ENCODE measurements at places on chromosomes 16 and 17.
A peak's percentile ranks its signal among the peaks of the same experiment; 100 is the strongest.

DNA sequence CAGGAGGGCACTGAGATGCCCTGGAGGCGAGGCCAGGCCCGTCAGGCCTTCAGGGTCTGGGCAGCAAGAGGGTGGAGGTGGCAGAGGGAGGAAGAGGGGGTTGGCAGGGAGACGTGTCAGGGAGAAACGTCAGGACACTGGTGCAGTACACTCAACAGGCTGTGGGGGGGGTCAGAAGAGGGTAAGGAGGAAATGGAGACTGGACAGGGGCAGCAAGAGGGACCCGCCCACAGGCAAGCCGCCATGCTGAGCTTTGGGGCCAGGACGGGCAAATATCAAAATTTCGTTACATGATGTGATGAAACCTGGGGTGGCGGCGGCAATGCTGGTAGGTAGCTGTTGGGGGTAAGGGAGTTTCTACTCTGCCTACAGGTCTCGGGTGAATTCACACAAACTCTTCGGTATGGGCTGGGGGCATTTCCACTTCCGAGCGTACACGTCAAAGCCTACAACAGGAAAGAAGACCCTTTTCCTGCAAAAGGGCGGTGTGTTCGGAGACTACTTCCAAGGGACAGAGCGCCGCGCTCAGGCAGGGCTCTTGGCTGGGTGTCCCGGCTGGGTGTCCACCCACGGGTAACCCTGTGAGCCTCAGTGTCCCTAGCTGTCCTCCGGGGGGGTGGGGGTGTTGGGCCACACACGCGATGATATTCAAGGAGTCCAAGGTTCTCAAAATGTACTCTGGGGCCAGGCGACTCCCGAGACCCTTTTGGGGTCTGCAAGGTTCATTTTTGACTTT lies 43.3 kb upstream of the ATP2A3 start:
- DNase-seq, result no peak

GRCh38 chr17:56136301-56136700 lies 17.0 kb upstream of the ANKFN1 start:
- DNase-seq, result no peak

GRCh38 chr16:52078716-52079655 lies 468.0 kb downstream of the TOX3 start:
- no peak for DNase-seq

- no peak for DNase-seq
Measured at GRCh38 chr17:13350466-13350865, 251.3 kb downstream of the HS3ST3A1 start.

DNA sequence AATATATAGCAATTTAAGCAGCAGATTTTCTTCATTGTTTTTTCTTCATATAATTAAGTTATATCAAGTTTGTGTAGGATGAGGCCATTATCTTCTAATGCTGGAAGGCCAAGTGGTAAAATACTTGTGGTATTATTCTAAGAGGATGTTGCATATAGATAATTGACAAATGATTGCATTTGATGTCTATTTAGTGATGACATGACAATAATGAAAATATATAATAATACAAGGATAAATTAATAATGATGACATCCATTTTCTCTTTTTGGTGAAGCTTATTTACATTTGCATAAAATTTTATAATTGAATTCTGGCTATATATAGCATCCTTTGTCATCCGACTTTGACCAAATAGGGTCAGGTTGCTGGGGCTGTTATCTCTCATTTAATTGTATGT lies 195.4 kb upstream of the KCNJ16 start:
- DNase-seq, result no peak

- no peak for DNase-seq
Measured at GRCh38 chr17:50735287-50735686, 15.9 kb downstream of the LUC7L3 start.

GRCh38 chr16:50263940-50264929 lies 2.1 kb upstream of the ADCY7 start:
- no peak for DNase-seq

GRCh38 chr17:81329927-81330883 lies 35.1 kb upstream of the SLC38A10 start:
- DNase-seq, result no peak

- no peak for DNase-seq
Measured at GRCh38 chr16:9258423-9259051, 167.1 kb downstream of the HAPSTR1 start.

DNA sequence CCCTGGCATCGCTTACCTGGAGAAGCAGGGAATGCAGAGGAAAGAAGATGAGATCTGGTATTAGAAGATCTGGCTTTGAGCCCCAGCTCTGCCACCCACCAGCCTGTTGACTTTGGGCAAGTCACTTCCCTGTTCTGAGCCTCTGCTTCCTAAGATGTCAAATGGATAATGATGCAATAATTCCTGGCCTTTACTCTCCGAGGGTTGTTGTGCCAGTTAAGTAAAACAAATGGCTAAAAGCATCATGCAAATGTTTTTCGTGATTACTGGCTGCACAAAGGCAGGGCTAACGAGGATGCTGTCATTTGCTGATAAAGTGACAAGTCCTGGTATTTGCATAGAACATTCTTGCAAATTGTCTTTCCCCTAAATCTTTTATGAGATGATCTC lies 1.3 kb upstream of the ZNF821 start:
- no peak for DNase-seq

- DNase-seq, result no peak
Measured at GRCh38 chr16:24652803-24653202, 76.6 kb upstream of the TNRC6A start.

DNA sequence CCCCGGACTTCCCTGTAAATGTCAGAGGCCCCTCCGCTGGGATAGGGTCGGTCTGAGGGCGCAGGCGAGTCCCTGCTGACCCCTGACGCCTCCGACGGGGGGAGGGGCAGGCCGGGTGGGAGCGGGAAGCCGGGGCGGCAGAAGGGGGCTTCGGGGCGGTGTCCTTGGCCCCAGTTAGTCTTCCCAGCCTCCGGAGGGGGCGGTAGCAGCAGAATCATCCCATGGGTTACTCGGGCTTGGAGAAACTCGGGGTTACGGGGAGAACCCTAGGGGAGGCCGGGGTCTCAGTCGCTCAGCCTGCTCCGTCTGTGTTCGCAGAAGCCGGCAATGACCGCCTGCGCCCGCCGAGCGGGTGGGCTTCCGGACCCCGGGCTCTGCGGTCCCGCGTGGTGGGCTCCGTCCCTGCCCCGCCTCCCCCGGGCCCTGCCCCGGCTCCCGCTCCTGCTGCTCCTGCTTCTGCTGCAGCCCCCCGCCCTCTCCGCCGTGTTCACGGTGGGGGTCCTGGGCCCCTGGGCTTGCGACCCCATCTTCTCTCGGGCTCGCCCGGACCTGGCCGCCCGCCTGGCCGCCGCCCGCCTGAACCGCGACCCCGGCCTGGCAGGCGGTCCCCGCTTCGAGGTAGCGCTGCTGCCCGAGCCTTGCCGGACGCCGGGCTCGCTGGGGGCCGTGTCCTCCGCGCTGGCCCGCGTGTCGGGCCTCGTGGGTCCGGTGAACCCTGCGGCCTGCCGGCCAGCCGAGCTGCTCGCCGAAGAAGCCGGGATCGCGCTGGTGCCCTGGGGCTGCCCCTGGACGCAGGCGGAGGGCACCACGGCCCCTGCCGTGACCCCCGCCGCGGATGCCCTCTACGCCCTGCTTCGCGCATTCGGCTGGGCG lies 542 bp downstream of the GUCY2D start:
- DNase-seq, result no peak

- DNase-seq, result peak; percentile 85
Measured at GRCh38 chr16:2682209-2683021, at the start of gene KCTD5. TSS of gene KCTD5 (plus strand) at chr16:2682523. CDS start at chr16:2682549, 26 bp downstream.

DNA sequence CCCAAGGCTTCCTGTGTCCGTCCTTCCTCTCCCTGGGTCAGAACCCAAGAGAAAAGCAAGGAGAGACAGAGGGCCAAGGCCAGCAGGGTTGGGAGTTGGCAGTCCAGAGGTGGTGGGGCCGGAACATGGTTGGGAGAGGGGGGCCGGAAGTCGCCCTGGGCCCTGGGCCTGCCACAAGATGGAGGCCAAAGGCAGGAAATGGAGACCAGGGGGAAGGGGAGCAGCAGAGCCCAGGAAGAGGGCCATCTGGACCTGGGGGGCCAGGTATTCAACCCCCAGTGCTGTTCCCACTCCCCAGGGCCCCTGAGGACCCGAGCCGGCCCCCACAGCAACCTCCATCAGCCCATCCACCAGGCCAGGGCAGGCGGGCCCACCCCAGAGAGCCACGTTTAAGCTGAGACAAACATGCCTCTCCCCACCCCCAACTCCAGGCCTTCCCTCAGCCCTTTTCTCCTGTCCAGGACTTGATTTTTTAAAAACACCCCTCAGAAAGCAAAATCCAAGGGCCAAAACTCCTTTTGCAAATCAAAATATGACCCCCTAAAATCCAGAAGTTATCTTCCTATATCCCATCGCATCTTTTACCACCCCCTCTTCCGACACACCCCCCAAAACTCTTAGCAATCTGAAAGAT lies 4.4 kb upstream of the BCL6B start:
- DNase-seq, result no peak

GRCh38 chr17:81903896-81904599 lies 2.0 kb downstream of the NPB start:
- no peak for DNase-seq

- DNase-seq, result no peak
Measured at GRCh38 chr17:2011411-2012371, 13.4 kb downstream of the RTN4RL1 start.

GRCh38 chr17:72409405-72410002 lies 288.7 kb downstream of the SOX9 start:
- no peak for DNase-seq

GRCh38 chr16:13005721-13006247 lies 104.4 kb downstream of the SHISA9 start:
- DNase-seq, result no peak

DNA sequence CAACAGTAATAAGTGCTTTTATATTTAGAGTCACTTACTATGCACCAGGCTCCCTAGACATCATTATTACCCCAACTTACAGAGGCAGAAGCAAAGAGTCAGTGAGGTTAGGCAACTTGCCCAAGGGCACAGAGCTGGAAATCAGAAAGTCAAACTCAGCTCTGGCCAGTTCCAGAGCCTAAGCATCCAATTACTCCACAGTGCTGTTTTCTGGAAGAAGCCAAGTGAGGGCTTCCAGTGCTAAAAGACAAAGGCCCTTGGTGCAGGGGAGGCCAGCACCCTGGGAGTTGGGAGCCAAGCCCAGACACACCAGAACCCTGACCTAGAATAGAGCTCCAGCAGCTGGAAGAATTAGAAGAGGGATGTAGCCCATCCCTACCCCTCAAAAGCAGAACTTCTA lies 40.2 kb downstream of the C17orf67 start:
- DNase-seq, result no peak

DNA sequence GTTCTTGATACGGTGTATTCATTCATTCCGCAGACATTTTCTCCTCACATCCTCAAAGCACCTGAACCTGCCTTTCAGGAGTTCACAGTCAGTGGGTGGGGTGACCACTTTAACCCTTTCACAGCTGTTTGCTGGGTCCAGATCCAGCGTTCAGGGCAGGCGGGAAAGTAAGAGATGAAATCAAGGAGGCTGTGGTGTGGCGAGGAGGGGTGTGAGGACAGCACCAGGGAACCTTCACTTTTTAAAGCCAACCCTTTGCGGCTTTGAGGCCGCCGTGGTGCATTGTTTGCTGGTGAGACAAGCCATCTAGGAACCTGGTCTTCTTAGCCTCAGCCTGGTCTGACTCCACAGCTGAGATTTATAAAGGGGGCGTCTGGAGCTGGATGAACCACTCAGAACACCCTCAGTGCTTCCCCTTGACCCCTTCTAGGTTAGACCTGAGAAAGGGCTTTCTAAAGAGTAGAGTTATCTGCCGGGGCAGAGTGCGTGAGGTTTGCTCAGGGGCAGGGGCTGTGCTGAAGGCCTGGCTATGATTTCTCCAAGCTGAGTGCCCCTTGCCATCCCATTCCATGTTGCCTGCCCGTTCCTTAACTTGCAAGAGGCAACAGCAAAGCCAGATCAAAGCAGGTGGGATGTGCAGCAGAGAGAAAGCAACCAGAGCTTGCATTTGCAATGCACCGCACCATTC lies 933 bp downstream of the CCR7 start:
- no peak for DNase-seq

- DNase-seq, result no peak
Measured at GRCh38 chr17:64639516-64639915, 22.6 kb downstream of the SMURF2 start.

DNA sequence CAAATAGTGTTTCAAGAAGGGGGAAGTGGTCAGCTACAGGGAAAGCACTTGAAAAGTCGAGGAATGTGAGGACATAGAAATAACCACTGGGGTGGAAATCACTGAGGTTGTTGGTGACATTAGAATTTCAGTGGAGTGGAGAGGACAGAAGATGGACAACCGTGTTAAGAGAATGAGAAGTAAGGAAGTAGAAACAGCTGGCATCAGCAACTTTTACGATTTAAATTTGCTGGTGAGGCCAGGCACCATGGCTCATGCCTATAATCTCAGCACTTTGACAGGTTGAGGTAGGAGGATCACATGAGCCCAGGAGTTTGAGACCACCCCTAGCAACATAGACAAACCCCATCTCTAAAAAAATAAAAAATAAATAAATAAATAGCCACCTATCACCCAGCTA lies 83.2 kb upstream of the PSMD7 start:
- DNase-seq, result no peak

- DNase-seq, result no peak
Measured at GRCh38 chr16:64167936-64168335, 953.9 kb downstream of the CDH11 start.

DNA sequence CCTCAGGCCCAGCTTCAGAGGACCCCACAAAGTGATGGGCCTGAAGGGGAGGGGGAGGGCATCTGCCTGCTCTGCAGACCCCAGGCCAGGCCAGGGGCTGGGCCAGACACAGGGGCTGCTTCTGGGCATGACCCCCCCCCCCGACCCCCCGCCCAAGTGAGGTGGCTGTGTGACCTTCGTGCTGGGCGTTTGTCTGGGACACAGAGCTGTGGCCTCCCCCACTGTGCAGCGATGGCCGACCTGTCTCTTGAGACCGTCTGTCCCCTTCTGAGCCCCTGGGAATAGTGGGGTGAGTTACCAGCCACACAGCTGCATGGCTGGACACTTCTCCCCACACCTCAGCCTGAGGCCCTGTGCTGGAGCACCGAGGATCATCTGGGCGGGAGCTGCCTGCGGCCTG lies 34.8 kb upstream of the GNG13 start:
- no peak for DNase-seq

GRCh38 chr16:89383095-89384003 lies 107.0 kb downstream of the ANKRD11 start:
- no peak for DNase-seq

Data from NCI-H524 treated with DMSO at 0.1 percent for 48 hours (cell line).